Hindlimb muscle (tissue), 1 donor: ENCODE measurements at places on chromosomes 12 and 14.

DNA sequence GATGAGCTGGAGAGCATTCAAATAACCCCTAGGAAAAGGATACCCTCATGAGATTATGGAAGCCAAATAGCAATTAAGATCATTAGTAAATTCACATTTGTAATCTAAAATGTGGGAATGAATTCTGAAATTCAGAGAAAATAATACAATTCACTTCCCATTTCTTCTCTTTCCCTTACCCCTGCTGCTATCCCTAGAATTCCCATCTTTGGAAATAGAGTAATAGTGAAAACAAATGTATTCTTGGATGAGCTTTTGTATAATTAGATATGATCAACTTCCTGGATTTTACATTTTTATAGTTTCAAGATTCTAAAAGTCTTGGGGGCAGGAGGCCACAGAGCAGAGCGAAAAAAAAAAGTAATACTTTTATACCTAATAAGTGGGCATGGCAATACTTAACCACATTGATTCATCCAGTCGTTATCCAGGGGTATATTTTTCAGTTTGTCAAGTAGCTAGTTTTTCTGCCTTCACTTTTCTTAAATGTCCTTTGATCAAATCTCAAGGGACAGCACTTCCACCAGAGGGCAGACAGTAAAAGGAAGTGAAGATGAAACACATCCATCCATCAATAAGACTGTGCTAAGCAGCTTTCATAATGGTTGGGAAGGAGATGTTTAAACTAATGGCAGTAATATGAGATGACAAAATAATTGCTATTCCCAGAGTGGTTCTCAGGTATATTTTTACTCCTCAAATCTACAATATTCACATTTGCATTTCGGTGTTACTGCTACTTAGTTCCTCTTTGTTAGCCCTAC is 401.3 kb downstream of the DIO2 start:
- no peak for DNase-seq

DNA sequence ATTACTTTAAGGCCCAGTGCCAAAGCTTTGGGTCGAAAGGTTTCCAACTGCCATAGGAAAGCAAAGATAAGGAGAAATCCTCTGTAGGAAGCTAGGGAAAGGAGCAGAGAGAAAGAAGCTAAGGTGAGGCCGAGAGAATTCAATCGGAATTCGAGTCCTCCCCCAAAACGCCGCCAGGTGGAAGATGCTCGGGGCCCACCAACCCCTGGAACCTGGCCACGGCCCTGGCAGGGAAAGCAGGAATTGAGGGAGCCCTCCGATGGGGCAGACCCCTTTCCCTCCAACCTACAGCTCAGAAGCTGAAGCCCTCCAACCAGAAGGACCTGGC is 498 bp downstream of the GMFB start:
- peak; percentile 19 for DNase-seq

GRCh38 chr12:50574601-50575348 is 70.0 kb downstream of the DIP2B start:
- peak; percentile 28 for DNase-seq

DNA sequence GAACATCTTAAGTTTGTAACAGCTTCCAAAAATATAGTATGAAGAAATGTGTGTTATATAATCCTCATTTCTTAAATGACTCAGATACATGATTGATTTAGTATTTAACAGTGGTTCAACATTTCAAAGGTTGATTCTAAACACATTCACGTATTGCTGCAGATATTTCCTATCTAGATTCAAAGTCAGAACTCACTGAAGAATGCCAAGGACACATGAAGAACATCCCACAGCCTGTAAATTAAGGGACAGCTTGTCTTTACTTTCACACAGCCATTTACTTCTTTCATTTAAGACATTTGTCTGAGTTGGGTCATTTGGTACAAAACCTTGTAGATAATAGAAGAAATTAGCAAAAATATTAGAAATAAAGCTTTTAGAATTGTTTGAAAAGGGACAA is 66.9 kb upstream of the CPSF6 start:
- DNase-seq, result no peak

- no peak for DNase-seq
These were observed 54.6 kb downstream of the ACTN1 start for GRCh38 chr14:68924186-68925158.

DNA sequence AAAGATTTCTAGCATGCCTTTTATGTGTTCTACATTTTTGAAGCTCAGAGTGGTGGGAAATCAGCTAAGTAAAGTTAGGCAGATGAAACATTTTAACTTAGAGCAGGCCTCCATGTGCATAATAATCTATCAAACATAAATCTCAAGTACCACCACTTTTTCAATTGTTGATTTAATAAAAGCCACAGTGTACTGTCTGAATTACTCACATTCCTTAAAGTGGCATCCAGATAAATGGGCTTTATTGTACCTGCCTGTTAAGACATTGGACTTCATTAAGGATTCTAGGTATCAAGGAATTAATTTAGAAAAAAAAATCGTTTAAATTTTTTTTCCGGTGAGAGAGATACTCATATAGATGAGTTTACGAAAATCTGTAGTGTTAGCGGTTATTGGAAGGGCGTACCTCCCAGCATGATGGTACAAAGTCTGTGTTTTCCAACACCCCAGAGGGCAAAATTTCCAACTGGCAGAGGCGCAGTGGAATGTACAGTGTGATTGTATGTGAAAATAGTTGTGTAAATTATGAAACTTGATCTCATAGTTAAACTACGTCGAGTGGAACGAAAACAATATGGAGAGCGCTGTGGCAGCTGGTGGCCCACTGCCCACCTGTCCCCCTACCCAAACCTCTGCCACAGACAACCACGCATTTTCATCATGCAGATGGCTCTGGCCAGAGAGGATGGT is 25.0 kb downstream of the ELK3 start:
- no peak for DNase-seq

DNA sequence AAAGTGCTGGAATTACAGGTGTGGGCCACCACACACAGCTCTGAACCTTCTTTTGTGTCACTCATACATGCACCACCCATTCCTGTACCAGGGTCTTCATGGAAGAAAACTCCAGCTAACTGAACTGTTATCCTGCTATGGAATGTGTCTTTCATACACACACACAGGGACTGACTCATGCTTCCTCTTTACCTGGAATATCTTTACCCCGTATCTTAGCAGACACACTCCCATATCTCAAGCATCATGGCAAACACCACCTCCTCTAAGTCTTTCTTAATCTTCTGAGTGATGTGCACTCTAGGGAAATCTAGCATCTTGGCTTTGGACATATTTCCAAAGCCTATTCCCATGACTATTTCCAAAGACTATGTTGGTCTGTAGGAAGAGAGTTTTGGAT is 35.0 kb upstream of the DTX1 start:
- no peak for DNase-seq

- no peak for DNase-seq
These were observed 29.7 kb upstream of the IGF1 start for GRCh38 chr12:102510031-102510430.

DNA sequence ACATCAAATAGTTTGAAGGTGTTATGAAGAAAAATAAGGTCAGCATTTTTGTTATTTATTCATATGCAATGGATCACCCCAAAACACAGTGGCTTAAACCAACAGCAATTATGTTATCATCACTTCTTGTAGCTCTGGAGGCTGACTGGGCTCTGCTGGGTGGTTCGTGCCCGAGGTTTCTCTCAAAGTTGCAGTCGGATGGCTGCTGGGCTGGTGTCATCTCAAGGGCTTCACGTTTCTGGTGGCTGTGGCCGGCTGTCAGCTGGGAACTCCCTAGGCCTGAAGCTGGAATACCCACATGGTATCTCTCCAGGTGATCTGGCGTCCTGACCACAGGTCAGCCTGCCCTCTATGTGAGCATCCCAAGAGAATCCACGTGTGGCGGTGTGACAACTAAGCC is 12.0 kb downstream of the DIO3 start:
- DNase-seq, result no peak

GRCh38 chr14:90274019-90274418 is 17.7 kb downstream of the PSMC1 start:
- DNase-seq, result no peak

DNA sequence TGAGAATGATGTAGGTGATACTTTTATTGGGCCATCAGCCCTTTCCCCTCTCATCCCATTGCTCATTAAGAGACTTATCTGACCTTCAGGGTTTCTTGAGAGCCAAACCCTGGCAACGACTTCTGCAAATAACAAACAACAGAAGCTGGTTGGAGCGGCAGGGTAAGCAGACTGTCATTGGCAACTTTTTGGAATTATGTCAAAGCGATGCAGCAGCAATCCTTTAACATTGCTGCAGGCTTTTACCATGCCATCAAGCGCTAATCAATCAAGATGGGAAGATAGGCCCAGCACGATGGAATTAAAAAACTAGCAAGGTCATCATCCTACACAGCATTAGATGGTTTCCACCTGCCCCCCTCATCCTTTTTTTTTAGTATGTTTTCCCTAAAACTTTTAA is 406.1 kb upstream of the PDE3A start:
- DNase-seq, result no peak

GRCh38 chr12:121580959-121581685 is at the start of gene KDM2B:
Gene KDM2B, minus strand, starts transcription at chr12:121581023. Its CDS starts 112 bp downstream, at chr12:121580911.
- no peak for DNase-seq

DNA sequence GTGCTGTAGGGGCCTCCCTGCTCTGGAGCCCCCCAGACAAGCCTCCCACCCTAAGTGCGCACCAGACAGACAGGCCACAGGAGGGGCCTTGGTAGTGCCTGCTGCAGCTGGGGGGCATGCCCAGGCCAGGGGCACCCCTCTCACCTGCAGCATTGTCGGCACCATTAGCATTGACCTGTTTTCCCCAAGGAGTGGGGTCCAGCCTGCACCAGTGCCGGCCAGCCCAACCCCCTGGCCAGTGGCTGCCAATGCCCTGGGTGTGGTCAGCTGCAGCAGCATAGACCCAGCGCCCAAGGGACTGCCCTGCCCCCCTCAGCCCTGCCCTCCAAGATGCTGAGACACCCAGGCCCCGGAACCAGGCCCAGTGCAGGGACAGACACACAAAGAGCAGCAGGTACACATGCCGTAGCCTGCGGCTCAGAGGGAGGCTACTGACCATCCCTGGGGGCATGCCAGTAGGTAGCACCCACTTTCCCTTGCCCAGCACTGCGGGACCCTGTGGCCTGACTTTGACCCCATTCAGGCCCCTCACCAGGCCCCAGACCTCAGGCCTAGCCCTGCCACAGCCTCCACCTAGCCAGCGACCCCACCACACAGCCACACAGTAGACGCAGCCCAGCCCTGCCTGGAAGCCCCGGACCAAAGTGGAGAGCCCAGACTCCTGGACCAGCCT is 1.0 kb downstream of the AHNAK2 start:
- DNase-seq, result no peak

- no peak for DNase-seq
These were observed 11.4 kb downstream of the CLECL1 start for GRCh38 chr12:9721394-9722092.

GRCh38 chr12:123389560-123390351 is 5.8 kb downstream of the KMT5A start:
- DNase-seq, result peak; percentile 14

- no peak for DNase-seq
These were observed 53.2 kb downstream of the TESC start for GRCh38 chr12:117046011-117046369.

GRCh38 chr12:116861320-116861719 is 19.9 kb downstream of the HRK start:
- DNase-seq, result peak; percentile 61

DNA sequence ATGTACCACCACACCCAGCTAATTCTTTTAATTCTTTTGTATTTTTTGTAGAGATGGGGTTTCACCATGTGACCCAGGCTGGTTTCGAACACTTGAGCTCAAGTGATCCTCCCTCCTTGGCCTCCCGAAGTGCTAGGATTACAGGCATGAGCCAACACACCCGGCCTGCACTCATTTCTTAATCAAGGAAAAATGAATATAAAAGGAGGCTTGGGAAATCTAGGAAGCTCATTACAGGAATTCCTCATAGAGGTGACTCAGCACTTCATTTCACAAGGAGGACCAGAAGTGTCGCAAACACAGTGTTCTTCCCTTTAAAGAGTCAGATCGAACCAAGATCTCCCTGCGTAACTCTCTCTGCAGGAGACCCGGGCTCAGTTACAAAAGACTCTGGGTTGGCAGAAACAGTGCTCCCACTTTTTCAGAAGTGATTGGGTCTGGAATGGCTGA is 30.3 kb downstream of the NFKBIA start:
- DNase-seq, result no peak

GRCh38 chr12:104351057-104351983 is 47.8 kb downstream of the EID3 start:
- DNase-seq, result no peak

GRCh38 chr12:119783787-119784186 is 93.3 kb downstream of the CIT start:
- no peak for DNase-seq

- no peak for DNase-seq
These were observed 272.9 kb upstream of the ATXN7L3B start for GRCh38 chr12:74264692-74265091.

GRCh38 chr12:117507548-117507947 is 146.1 kb upstream of the NOS1 start:
- no peak for DNase-seq

DNA sequence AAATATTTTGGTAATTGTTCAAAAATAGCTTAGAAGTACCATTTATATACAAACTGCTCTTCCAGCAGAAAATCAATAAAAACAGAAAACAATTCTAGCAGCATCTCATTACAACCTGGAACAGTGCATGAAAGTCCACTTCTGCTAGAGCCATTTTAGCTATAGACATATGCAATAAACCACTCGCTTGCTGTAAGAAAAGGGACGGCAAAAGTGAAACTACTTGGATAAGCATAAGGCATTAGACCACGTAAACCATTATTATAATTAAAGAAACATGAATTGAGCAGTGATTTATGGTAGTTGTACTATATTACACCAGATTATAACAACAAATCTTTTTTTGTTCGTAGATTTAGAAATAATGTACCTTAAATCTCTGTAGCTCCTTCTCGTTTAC is 48.7 kb downstream of the LRIG3 start:
- no peak for DNase-seq

DNA sequence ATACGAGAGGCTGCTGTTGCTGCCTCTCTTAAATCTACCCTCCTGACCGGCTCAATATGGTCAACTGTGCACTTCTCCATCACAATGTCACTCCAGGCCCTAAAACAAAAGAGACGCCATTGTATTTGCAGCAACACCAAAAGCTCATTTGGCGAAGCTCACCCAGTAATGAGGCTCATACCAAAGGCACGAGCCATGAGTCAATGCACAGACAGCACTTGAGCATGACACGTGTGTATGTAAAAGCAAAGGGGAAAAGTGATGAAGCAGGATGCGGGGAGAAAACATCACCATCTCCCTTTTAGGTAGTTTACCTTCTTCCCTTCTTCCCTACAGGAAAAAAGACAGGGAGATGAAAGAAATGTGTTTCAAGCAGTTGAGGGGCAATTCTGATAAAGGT is 150.3 kb downstream of the FOXN3 start:
- no peak for DNase-seq

GRCh38 chr14:33035416-33036194 is 96.9 kb downstream of the NPAS3 start:
- DNase-seq, result no peak
